ENCODE measurements at places on chromosomes 11 and 22.

DNA sequence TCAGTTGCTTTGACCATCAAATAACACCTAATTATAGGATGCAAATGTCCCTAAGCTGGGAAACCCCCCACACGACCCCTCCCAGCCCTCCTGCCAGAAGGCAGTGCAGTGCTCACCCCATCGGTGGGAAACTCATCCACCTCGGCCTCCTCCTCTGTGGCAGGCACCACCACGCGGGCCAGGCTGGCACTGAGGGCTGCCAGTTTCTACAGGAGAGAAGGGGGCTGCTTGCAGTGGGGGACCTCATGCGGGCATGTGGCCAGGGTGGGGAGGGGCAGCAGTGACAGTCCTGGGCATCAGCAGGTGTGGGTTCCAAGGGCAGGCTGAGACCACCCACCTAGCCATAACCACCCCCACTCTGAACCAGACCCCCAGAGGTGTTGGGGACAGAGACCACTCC, 6.4 kb upstream of the GAL3ST1 start:
- no peak for DNase-seq

DNA sequence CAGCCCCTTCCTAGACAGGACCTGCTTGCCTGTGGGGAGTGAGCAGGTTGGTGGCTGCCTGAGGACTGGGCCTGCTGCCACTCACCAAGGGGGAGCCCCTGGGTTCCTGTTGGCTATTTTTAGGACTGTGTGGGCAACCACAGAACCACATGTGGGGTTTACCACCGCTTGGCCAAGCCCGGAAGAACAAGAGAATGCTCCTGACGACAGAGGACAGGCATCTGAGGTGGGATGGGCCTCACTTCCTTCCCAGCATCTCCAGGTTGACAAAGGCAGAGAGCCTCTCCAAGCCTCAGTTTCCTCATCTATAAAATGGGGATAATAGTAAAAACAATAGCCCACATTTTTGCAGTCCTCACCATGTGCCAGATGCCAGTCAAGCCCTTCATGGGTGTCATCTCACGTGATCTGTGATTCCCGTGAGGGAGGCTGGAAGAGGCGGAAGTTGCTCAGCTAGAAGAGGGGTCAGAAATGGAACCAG, 43.6 kb downstream of the LRRC32 start:
- peak; percentile 78 for DNase-seq

GRCh38 chr11:100890789-100891188, 203.7 kb downstream of the ARHGAP42 start:
- DNase-seq = no peak

GRCh38 chr11:94595076-94595475, 27.9 kb downstream of the PIWIL4 start:
- no peak for DNase-seq

- DNase-seq = no peak
Measured at GRCh38 chr11:112778091-112778876, 182.9 kb upstream of the NCAM1 start.

GRCh38 chr11:126488591-126489370, 133.3 kb downstream of the ST3GAL4 start:
- no peak for DNase-seq

GRCh38 chr22:29152045-29152953, 53.4 kb upstream of the EMID1 start:
- DNase-seq = no peak

DNA sequence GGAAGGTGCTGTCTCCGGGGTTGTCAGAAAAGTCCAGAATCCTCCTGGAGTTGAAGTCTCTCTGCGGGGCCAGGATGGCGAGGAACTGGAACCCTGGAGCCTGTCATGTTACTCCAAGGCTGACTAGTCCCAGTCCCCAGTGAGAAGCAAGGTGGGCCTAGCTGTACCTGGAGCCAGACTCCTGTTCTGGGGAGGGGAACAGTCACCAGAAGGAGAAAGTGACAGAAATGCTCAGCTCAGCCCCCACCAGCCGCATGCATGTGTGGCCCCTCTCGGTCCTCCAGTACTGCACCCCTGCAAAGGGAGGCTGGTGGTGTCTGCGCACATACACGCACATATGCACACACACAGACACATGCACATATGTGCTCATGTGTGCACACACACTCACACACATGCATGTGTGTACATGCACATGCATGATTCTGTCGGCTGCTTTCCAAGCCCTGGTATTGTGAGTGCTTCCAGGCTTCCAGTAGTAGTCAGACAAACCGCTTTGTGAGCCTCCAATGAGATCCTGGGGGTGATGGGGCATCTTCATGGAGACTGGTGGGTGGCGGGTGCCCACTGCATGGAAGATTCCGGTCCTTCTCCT, 54.3 kb downstream of the RTL6 start:
- DNase-seq = no peak

DNA sequence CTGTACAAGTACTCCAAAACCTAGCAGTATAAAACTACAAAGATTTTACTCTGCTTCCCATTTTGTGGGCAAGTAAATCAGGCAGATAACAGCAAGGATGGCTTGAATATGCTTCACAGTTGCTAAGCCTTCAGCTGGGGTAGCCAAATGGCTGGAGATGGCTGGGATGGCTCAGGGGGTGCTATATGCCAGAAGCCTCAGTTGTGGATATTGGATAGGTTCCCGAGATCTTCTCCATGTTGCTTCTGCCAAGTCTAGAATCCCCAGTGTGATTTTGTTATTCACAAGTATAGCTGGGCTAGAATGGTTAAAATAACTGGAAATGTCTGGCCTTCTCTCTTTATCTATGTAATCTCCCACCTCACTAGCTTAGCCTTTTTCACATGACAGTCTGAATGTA, 472.3 kb upstream of the ARHGAP42 start:
- no peak for DNase-seq

GRCh38 chr11:5203366-5203765, 2.9 kb upstream of the OR51V1 start:
- DNase-seq = no peak

DNA sequence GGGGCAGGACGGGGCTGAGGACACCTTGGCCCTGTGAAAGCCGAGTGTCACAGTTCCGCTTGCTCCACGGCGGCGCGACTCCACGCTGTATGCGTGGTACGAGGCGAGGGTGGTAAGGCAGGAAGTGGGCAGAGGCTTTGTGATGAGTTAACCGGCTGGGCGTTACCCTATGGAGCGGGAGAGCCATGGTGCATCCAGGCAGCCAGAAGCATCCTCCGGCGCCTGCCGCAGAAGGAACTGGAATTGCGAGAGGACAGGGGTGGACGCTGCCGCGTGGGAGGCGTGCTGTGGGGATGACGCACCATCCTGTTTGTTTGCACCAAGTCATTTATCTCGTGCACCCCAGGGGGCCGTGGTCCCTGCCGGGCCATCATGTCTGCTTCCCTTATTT, 643.9 kb downstream of the BRD1 start:
- no peak for DNase-seq

DNA sequence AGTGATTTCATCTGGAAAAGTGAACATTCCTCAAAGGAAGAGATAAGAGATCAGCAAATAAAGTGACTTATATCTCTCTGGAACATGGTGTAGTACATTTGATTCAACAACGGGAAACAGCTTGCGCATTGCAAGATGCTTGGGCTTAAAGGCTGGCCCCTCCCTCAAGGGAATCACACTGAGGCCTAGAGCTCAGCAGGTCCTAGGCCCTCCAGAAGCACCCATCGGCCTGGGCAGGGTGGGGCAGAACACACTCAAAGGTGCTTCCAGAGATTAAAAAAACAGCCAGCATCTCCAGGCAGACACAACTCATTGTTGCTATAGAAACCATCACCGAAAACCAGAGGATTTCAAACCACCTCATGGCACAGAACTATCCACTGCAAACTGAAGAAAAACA, 69.0 kb upstream of the ARFGAP3 start:
- no peak for DNase-seq
